Stimulated activated CD8-positive, alpha-beta memory T cell treated with anti-CD3 and anti-CD28 coated beads, Interleukin-7, amount 100 ng/mL, for 1 hour (primary cell): ENCODE measurements at places on chromosomes 12 and 14.

- no peak for DNase-seq
Measured at GRCh38 chr14:100764471-100765115, 37.9 kb downstream of the DLK1 start.

DNA sequence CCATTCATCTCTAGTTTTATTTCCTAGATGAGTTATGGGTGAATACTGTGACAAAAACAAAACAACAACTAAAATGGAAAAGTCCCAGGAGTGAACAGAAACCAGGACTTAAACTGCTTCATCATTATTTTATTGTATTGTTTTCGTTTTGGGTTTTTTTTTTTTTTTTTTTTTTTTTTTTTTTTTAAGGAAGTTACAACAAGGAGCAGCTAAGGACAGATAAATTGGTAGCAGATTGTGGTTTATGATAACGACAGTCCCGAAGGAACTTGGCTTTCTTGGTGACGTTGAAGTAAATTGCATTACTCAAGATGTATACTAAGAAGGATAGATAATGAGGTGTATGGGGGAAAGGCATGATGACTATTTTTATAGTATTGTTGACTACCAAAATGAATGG, 866.3 kb downstream of the NRXN3 start:
- DNase-seq, result no peak

DNA sequence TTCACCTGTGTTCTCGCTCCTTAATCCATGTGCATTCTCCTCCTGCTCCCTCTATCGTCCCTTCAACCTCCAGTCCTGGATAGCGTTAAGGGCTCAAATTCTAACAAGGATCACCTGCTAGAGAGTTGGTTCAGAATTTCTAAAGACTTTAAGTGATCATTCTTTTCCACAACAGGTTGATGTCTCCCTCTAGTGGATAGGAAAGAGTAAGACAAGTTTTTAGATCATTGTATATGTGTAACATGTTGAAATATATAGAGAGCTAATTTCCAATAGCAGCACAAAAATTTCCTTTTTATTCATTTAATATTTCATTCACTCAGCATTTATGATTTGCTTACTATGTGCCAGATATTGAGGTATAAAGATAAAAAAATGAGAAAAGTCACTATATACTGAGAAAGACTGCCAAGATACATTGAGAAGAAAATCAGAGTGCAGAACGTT, 9.3 kb upstream of the ESR2 start:
- no peak for DNase-seq

GRCh38 chr12:14961466-14962152, at the start of gene ARHGDIB:
TSS of gene ARHGDIB (minus strand) at chr12:14961601. CDS start at chr12:14950712, 10,889 bp downstream.
- peak; percentile 50 for DNase-seq

DNA sequence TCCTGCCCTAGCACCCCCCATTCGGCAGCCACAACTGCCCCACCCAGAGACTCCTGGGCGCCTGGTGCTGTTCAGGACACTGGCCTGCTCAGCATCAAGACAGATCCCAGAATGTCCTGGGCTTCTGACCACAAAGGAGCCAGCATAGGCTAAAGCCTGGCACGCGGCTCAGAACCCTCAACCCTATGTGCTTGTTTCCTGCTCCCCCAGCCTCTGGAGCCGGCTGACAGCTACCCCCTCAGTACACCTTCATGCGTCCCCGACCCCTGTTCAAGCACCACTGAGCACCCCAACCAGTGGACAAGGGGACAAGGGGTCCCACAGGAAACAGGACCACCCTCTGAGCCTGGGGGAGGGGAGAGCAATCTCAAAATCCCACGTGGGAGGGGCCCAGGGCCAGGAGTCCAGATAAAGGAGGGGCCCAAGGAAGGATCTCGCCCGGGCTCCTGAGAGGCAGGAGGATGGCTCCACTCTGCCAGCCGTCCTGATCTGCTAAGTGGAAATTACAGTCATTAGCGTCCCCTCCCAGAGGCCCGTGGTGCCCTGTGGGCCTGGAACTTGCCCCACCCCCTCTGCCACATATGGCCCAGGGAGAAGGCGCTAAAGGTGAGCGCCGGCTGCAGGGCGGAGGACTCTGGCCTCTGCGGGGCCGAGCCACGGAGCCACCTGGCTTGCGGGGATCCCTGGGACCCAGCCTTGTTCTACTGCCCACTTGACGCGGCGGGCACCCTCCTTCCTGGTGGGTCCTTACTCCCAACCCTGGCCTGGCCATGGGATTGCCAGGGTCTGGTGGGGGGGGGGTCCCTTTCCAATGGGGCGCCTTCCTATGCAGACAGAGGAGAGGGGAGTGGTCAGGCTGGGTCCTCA, 27.2 kb upstream of the GPR132 start:
- no peak for DNase-seq

DNA sequence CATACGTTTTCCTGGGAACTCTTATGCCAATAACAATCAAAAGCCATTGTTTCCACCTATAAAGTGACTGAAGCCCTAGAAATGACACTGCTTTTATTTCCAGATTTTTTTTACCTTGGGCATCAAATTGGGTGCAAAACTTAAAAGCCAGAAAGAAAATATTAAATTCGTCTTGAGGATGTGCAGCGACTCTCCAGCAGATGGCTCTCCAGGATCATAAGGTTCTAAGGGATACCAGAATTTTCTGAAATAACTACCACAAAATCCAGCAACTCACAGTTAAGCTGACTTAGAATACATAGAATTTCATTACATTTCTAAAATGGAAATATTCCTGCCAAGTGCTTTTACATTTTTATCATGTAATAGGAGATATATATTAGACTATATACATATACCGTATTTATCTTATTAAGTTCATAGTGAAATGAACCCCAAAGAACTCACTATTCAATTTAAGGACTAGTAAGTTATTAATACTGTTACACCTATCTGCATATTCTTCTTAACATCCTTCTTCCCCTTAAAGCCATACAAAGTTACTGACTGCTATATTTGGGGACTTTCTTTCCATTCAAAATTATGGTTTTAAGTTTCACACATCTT, 44.0 kb downstream of the ARMH4 start:
- no peak for DNase-seq

DNA sequence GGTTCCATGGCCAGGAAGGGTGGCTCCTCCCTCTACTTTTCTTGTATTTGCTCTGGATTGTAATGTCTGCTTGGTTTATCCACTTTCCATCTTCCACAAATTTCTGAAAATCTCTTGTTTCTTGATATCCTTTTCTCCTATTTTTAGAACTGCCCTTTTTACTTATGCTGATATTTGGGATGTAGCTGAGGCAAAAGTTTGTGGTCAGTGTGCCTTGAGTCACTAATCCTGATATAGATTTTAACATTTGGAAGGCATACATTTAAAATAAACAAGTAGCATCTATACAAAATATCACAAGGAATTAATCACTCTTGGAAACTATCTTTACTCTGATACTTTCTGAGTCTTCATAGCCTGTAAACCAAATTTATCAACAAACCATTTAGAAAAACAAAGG, 11.0 kb downstream of the GRIP1 start:
- no peak for DNase-seq

DNA sequence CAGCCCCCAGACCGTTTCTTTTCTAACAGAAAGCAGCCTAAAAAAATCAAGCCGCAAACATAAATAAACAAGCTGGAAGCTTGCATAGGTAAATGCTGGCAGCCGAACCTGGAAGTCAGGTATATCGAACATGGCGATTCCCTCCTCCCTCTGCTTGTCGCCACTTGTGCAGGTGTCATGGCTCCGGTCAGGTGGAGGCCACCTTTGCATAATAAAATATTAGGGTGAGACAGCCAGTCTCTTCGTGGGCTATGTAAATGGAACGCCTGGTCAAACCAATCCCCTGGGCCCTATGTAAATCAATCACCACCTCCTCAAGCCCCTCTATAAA, 223.9 kb upstream of the DAAM1 start:
- no peak for DNase-seq

- no peak for DNase-seq
Measured at GRCh38 chr12:28800129-28800528, 348.9 kb upstream of the FAR2 start.

DNA sequence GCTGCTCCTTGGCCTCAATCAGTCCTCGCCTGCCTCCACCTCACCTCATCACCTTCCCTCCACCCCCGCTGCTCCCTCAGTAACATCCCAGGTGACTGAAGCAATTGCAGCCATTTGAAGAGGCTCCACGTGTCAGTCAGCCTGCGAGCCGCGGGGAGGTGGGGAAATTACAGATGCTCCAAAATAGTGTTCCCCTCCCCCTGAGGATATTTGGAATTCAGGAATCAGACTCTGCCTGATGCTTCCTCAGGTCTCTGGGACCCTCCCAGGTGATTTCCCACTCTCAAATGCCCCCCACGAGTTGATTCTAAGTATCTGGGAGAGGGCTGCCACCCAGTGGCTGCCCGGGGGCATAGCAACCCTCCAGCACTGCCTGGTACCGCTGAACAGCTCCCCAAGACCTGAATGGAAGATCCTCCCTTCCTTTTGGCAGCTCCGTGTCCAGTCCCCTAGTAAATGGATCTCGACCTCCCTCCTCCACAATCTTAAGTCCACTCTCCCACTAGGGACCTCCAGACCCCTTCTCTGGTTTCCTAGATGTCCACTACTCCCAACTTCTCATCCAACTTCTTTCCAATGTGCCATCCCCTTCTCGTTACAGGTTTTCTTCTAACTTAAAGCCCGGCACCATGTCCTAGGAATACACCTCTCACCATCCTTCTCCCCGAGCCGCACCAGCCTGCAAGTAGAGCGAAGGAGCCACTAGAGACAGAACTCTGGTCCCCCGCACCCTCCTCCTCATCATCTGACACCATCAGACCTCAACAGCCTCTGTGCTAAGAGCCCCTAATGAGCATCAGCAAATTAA, 1.4 kb upstream of the ASIC1 start:
- DNase-seq, result peak; percentile 32

GRCh38 chr12:31749024-31749704, 20.3 kb upstream of the AMN1 start:
- peak; percentile 21 for DNase-seq

- DNase-seq, result no peak
Measured at GRCh38 chr12:1444142-1444516, 150.3 kb downstream of the FBXL14 start.

DNA sequence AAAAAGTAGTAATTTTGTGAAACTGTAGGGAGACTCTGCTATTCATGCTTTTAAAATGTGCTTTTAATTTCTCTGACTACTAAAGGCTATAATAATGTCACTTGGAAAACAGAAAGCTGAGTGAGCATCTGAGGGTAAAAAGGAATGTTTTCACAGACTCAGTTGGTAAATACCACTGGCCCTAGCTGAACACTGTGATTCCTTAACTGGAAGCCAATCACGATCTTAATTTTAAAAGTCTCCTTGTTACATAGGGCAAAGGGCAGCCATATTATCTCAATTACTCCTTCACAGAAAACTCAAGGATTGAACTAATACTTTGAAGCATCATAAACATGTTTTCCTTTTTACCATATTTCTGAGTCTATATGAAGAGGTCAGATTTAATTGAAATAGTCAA, 41.9 kb downstream of the PAWR start:
- DNase-seq, result no peak

- peak; percentile 61 for DNase-seq
Measured at GRCh38 chr14:75050852-75051555, at the start of gene MLH3. TSS of gene MLH3 (minus strand) at chr14:75051467. CDS start at chr14:75049655, 1,812 bp downstream.

GRCh38 chr12:86735072-86735471, 478.9 kb upstream of the MGAT4C start:
- DNase-seq, result no peak

DNA sequence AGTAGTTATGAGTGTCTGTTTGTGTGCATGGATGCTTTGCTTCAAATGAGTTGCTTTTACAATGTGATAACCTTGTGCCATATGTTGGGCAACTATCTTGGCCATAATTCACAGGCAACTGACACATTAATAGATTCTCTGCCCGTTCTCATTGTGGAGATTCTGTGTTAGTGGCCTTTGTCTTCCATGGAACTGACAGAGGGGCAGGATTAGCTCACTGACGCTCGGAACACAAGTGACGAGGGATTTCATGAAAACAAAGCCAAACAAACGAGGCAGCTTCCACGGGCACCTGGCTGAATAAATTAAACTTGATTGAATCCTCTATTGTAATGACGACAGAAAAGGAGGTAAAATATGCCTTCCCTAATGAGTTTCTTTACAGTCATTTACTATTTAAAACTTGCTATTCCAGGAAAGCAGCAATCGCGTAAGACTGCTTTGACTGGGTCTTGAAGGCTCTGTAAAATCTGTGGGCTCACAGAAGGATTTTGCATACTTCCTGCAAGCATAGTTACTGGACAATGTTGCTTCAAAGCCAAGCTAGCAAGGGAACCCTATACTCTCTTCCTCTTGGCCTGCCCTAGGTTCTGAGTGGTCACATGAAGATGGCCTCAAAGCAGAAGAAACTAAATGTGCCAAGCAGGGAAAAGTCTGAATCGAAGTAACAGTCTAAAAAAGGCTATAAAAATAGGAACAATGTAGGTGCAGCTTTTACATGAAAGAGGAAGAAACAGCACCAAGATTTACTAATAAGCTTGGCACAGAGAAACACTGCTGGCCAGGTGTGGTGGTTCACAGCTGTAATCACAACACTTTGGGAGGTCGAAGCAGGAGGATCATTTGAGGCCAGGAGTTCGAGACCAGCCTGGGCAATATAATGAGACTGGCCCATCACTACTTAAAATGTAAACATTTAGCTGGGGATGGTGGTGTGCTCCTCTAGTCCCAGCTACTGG, 28.1 kb upstream of the SINHCAF start:
- DNase-seq, result no peak

DNA sequence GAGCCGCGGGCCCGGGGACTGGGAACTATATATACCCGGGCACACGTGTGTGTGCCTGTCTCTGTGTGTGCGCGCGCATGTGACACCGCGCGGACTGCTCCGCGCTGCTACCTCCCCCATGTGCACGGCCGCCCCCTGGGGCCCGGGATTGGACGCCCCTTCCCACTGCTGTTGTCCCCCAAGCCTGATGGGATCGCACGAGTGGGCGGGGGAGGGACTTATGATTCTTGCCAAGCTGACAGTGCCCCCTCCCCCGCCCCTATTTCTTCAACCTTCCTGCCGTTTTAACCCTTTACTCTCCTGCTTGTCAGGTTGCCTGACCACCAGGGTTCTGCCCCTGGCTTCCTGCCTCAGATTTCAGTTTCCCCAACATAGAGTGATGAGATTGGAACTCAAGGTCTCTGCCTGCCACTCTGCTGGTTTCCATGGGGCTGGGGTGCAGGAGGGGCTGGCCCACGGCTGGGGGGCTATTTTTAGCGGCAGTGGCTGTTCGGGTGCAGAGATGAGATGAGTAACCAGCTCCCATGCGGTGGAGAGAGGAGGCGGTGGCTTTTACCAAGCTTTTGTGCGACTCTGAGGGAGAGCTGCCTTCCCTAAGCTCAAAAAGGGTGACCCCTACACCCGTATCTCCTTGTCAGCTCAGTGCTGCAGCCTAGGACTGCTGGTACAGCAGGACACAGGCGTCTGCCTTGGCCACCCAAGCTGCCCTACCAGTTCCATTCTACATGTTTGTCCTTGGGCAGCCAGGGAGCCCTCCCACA, at the start of gene DDN:
Gene DDN (minus strand): TSS at position 5 of the 761 bp plus-strand sequence. CDS start 88 bp downstream, outside the sequence.
- DNase-seq, result no peak

DNA sequence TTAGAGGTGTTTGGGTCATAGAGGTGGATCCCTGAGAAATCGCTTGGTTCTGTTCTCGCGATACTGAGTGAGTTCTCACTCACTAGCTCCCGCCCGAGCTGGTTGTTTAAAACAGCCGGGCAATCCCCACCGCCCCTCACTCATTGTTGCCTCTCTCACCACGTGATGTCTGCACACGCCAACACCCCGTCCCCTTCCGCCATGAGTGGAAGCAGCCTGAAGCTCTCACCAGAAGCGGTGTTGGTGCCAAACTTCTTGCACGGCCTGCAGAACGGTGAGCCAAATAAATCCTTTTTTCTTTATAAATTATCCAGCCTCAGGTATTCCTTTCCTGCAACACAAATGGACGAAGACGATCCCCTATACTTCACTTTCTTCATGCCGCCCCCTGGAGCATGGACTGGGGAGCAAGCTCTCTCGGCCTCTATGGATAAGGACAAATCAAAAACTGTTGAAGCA, 45.4 kb upstream of the CCND2 start:
- no peak for DNase-seq
